ENCODE measurements at places on chromosomes 1 and 21. TPM values are rescaled to one million over a fixed set of nuclear protein-coding genes. Genes with fewer than 3 reads are reported as not detected.

The RSPH1 gene
- total RNA-seq = not detected

The S100A8 gene
- not detected for total RNA-seq

The ZMYM4 gene
- 41.8 TPM for total RNA-seq

The REN gene
- total RNA-seq = not detected

The S100A2 gene
- total RNA-seq = not detected

The AMIGO1 gene
- total RNA-seq = 29.3 TPM

The RAP1GAP gene
- total RNA-seq = 0.23 TPM

The TRABD2B gene
- total RNA-seq = not detected

The SNAPIN gene
- total RNA-seq = 26.4 TPM

The SETDB1 gene
- 71.4 TPM for total RNA-seq

The PM20D1 gene
- total RNA-seq = 1.9 TPM

The BCAN gene
- total RNA-seq = not detected

The MFAP2 gene
- total RNA-seq = not detected

The PADI3 gene
- not detected for total RNA-seq
